T follicular helper cell (primary cell): ENCODE measurements at places on chromosomes 5 and 9.

- DNase-seq, result no peak
Measured at GRCh38 chr5:79699763-79700400, 10.2 kb downstream of the CMYA5 start.

DNA sequence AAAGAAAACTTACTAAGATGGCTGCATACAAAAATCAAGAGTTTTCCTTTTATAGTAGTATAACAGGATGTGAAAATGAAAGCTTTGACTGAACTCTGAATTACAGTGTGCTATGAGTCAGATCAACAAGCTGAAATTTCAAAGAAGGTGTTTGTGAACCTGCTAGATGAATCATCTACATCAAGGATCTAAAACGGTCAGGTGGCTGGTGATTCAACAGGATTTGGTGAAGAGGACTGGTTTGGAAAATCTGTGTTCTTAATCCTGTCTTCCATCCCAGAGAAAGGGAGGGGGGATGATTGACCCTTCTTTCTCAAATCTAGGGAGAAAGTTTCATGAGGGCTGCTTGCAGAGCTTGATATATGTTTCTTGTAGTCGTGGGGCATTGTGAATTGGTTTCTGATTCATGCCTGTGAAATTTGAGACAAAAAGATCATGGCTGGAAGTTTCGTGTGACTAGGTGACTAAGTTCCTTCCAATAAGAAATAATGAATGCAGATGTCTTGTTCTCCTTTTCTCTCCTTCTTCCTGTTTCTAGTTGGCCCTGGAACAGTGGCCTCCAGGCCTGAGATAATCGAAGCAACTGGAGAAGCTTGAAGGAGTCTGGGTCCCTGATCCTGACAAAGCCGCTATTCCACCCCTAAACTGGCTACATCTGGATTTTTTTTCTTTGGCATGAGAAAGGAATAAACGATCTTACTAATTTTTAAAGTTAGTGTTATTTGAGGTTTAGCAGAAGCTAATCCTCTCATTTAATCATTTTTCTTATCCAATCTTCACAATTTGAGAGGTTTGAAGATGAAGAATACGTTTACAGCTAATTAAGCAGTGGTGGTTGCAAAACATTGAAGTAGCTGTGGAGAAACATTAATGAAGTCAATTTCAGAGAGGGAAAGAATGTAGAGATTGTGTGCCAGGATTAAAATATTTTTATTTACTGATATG lies 67.2 kb downstream of the MRPS30 start:
- DNase-seq, result no peak

- DNase-seq, result peak; percentile 36
Measured at GRCh38 chr9:5438301-5439162, 807 bp upstream of the PLGRKT start.

DNA sequence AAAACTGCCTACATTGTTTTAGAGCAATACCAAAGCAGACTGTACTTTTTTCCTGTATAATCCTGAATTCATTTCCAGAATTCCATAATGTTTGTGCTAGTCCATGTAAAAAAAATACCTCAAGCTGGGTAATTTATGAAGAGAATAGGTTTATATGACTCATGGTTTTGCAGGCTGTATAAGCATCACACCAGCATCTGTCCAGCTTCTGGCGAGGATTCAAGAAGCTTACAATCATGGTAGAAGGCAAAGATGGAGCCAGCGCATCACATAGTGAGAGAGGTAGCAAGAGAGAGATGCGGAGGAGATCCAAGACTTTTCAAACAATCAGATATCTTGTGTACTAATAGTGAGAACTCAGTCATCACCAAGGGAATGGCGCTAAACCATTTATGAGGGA lies 280.3 kb upstream of the CDH9 start:
- DNase-seq, result no peak

- no peak for DNase-seq
Measured at GRCh38 chr9:23594421-23594820, 231.6 kb downstream of the ELAVL2 start.

DNA sequence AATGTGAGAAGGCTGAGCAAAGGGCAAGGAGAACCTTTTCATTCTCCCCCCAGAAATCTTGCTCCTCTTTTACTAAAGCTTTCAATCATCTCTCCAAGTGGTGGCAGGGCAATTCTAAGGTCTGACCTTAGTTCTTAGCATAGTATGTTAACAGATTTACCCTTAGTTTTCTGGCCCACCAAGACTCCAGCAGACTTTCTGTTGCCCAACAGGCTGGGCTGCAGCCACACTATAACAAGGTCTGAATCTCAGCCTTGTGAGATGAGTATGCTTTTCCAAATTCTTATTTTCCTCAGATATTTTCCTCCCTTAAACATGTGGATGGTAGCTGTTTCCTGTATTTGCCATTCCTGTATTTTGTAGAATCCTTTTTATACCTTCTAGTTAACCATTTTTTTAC lies 69.5 kb downstream of the NIPBL start:
- no peak for DNase-seq
